NCI-H460 (cell line): ENCODE measurements at places on chromosomes 7 and 10. TPM values are rescaled to one million over a fixed set of nuclear protein-coding genes. Genes with fewer than 3 reads are reported as not detected.

Gene NUTM2A
- 0.26 and 0.54 TPM in 2 replicates for total RNA-seq

Gene MORN4
- total RNA-seq: 13.3 and 19.5 TPM in 2 replicates

Gene HOXA4
- 0.57 and 0.61 TPM in 2 replicates for total RNA-seq

Gene GAD2
- total RNA-seq: not detected in 2 replicates

Gene C7orf33
- not detected in 2 replicates for total RNA-seq

Gene SPDYE3
- not detected in 2 replicates for total RNA-seq
